ENCODE measurements at places on chromosomes 13 and 19.

DNA sequence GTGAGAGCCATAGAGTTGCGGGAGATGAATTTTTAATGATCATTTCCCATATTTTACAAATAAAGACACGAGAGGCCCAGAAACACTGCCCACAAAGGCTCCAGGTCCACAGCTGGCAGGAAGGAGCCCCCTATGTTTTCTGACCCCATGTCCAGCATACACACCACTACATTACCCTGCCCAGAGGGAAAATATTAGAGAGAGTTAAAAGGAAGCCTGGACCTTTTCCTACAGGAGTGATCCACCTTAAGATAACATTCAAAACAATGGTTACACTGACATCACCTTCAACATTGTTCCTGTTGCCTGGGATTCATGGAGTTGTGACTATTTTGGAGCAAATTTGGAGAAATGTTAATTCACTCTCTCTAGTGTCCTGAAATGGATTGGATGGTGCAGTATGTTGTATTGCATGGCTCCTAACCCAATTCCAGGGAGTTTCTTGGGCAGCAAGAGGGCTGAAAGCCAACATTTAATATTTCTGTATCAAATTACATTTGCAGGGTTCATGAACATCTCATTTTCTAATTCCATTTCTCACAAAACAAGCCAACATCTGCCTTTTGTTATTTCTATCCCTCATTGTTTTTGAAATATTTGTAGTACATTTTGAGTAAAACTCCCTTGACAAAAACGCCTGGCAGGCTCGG lies 172.5 kb downstream of the DLEU7 start:
- DNase-seq = no peak

- peak; percentile 58 for DNase-seq
Measured at GRCh38 chr19:18284712-18285360, 3.4 kb upstream of the JUND start.

- DNase-seq = no peak
Measured at GRCh38 chr13:41622432-41623429, 165.4 kb downstream of the RGCC start.

- DNase-seq = no peak
Measured at GRCh38 chr13:47326061-47326460, 429.2 kb upstream of the HTR2A start.

DNA sequence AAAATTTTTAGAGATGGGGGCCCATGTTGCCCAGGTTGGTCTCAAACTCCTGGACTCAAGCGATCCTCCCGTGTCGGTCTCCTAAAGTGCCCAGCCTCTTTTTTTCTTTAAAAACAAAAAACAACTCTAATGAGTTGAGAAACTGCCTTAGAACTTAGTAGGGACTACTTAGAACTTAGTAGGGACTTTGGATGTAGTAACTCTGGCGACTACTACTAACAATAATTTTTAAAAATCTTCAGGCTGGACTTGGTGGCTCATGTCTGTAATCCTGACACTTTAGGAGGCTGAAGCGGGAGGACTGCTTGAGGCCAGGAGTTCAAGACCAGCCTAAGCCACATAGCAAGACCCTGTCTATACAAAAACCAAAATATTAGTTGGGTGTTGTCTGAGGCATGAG lies 515 bp upstream of the C19orf67 start:
- no peak for DNase-seq

GRCh38 chr13:66262330-66262729 lies 967.8 kb downstream of the PCDH9 start:
- DNase-seq = no peak

DNA sequence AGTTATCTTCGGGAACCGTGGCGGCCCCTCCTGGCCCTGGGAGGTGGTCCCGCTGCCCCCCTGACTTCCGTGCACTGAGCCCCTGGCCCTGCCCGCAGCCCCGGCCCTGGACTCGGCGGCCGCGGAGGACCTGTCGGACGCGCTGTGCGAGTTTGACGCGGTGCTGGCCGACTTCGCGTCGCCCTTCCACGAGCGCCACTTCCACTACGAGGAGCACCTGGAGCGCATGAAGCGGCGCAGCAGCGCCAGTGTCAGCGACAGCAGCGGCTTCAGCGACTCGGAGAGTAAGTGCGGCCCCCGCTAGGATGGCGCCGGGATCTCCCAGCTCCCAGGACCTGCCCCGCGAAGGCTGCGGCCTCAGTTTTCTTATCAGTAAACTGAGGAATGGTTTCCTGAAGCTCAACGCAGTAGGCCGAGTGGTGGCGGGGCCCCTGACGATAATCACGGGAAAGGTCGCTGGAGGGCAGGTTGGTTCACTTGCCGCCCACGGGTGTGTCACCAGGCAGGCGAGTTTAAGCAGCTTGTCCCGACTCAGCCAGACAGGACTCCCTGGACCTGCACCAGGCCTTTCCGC lies 924 bp downstream of the RGCC start:
- peak; percentile 70 for DNase-seq

- DNase-seq = peak; percentile 62
Measured at GRCh38 chr19:41575998-41576397, at the start of gene CEACAM21. TSS of gene CEACAM21 (plus strand) at chr19:41576166. CDS start at chr19:41576275, 109 bp downstream.

GRCh38 chr19:35363711-35364425 lies 5.6 kb downstream of the FFAR3 start:
- DNase-seq = no peak

- no peak for DNase-seq
Measured at GRCh38 chr13:87777387-87777786, 106.2 kb downstream of the SLITRK5 start.

- DNase-seq = no peak
Measured at GRCh38 chr13:64239372-64239771, 2823.7 kb upstream of the PCDH20 start.

DNA sequence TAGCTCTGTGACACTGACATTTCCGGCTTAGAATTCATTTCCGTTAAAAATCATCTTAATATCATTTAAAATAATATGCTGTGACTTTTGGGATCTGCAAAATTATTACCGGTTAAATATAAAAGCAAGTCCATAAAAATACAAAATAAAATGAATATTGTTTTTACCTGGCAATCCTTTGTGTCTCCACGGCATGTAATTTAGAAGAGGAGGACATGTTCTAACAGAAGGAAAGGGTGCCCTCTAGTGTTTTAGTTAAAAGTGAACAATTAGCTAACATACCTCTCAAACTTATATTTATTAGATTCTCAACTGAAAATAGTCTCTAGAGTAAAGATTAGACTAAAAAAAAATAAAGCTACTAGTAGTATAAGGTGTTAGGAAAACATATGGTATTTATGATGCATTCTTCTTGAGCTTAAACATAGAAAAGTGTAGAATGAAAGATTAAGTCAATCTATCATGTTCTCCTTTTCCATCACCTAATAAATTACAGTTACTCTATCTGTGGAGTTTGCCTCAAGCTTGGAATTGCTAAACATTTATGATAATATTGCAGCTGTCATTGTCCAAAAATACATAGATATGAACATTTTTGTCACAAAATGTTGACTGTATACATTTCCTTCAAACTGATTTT lies 676.7 kb upstream of the SPRY2 start:
- DNase-seq = no peak

DNA sequence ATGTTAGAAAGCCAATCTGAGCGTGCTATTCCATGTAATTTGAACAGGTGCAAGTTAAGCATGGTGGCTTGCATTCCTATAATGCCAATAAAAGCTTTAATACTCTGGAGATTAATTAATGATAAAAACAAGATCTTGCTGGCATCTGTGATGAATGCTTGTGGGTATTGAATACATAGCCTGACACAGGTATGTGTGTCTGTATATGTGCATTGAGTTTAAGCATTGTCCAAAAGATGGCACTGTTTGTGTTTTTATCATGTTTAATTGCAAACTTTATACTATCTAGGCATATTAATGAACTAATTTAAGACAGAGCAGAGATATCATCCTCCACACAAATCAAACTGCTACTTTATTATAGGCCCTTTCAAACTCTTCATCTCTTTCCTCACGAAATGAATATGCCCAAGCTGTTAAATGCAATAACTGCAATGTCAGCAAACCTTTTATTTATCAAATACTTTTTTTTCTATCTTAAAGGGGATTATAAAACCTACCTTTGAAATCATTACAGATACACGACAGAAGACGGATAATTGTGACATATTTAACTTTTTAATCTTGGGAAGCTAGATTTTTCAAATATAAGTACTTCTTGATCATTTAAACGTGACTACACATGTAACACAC lies 86.5 kb downstream of the TNFSF11 start:
- DNase-seq = no peak

GRCh38 chr13:24192811-24193162 lies 32.3 kb downstream of the SPATA13 start:
- no peak for DNase-seq

- DNase-seq = no peak
Measured at GRCh38 chr19:47272448-47273312, 2.0 kb upstream of the INAFM1 start.

DNA sequence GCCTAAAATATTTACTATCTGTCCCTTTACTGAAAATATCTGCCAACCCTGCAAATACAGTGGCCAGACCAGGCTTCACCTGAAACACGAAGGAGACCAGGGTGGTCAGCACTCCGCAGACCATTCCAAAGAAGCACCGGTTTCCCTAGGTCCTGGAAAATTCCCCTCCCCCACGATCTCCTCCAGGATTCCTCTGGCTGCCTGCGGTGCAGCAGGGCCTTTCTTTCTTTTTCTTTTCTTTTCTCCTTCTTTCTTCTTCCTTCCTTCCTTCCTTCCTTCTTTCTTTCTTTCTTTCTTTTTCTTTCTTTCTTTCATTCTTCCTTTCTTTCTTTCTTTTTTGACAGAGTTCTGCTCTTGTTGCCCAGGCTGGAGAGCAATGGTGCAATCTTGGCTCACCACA lies 152.7 kb downstream of the USP12 start:
- no peak for DNase-seq

- DNase-seq = no peak
Measured at GRCh38 chr13:113146750-113147149, 11.7 kb upstream of the PROZ start.

DNA sequence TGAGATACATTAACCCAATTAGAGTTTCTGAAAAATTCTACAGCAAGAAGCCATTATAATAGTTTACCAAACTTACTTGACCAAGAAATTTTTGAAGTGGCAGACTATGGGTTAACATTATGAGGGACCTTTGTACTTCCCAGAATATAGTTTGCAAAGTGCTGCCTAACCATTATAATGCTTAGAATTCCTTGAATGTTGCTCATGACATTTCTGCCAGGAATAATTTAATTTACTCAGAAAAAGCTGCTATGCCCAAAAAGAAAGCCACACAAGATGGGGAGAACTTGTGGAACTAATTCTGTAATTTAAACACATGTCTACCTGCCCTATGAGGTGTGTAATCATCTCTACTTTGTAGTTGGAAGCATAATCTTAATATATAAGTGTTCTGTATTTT lies 58.1 kb upstream of the MYCBP2 start:
- DNase-seq = no peak

DNA sequence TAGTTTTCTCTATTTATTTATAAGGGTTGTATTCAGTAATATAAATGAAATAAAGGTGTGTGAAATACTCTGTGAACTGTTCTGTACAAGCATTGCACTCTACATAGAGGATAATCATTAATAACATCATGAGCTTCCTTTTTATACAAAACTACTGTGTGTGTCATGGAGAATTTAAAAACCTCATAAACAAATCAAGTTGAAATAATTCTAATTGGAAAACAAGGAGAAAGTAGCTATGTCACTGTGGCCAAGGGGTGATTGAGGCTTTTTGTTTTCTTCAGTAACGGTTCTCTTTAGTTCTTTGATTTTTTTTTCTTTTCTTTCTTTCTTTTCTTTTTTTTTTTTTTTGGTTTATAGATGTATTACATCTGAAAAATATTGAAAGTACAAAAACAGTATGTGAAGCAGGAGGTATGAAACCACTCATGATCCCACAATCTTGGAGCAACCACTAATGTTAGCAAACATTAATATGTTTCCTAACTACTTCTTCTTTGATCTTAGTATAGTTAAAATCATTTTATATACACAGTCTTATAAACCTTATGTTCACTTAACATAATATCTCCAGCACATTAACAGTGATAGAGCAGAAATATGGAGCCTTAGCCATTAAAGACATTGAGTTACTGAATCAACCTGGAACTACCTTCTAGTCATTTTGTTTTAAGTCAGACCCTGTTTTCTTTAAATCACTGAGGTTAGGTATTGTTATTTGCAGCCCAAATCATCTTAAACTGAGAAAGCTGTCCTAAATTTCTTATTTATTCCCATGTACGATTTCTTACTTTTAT lies 45.4 kb downstream of the WDFY2 start:
- DNase-seq = no peak

DNA sequence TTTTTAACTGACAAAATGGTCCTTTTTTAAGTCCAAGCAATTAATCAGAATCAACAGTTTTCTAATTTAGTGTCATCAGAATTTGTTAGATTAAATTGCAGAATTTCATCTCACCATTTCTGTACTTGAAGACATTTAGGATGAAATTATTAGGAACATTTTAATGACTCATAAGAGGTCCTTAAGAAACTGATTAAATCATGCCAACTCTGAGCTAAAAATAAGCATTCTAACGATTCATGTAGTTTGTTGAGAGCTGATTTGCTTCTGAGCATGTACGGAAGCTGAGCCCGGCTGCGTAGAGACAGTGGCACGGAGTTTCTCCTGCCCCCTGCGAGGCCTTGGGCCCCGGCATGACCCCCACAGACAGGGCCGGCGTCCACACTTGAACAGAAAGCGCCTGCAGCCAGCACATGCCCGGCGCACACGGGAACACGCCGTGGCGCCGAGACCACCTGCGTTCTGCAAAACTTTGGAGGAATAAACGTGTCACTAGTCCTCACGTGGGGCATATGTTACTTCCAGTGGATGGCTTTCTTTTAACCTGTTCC lies 89.7 kb upstream of the MCF2L start:
- no peak for DNase-seq

GRCh38 chr13:41222259-41222852 lies 28.0 kb upstream of the KBTBD7 start:
- DNase-seq = peak; percentile 39

Data from stimulated activated CD4-positive, alpha-beta T cell treated with anti-CD3 and anti-CD28 coated beads, Interleukin-2, amount 100 ng/mL, for 24 hours (primary cell).